ENCODE measurements at places on chromosomes 6 and 20.

DNA sequence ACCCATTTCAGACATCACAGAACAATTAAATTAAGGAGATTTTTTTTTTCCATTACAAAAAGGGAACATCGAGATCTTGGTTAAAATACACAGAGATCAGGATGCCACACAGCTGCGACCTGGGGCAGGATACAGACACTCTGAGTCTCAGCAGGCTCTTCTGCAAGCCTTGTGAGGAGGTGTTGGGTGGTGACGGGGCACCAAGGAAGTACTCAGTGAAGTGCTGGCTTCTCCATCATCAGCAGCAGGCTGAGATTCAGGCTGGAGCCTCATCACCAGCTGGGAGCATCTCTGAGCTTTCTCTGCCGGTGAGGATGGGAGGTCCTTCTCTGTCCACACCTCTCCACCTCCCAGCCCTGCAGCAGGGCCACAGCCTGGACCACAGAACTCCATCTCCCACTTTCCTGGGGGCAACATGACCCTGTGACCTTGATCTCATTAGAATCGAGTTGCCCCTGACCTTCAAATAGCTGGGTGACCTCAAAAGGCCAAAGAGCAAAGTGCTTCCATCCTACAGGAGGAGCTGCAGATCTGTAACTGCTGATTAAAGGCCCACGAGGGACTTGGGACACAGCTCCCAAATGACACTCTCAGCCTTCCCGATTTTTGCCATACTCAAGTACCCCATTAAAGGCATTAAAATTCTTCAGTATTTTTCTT lies 16.0 kb downstream of the PMEPA1 start:
- DNase-seq = no peak

DNA sequence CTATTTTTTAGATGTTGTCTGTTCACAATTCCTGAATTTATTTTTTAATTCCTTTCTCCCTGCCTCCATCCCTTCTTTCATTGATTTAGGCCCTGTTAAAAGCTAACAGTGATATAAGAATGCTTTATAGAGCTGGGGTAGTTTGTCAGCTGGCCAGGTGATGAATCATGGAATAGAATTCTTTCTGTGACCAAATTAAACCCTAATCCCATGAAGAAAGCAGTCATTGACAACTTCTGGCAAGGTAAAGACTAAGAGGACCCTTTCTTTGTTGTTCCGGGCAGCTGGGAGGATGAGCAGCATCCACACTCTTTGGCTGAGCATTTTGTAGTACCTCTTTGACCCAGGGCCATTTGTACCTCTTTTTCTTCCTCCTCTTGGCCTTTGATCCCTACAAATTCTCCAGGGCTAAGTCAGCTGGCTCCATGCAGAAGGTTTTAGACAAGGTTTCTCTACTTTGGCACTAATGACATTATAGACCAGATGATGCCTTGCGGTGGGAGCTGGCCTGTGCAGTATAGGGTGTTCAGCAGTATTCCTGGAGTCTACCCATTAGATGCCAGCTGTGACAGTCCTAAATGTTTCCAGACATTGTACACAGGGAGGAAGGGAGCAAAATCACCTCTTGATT lies 102.9 kb downstream of the SLX4IP start:
- no peak for DNase-seq

- DNase-seq = no peak
Observed at GRCh38 chr6:273551-274058, 18.7 kb upstream of the DUSP22 start.

DNA sequence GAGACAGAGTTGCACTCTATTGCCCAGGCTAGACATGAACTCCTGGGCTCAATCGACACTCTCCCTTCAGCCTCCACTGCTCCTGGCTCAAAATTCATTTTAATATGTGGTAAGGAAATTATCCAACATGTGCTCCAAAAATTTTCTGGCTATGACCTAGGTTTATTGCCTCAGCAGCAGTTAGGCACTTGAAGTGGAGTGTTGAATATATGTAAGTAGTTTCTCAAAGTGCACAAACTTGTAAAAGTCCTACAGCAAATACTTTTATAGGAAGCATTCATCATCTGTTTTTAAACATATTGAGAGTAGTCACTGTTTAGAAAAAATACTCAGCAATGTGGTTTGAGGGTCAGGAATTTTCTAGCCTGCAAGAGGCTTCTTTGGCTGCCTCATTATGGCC lies 13.2 kb downstream of the FILIP1 start:
- DNase-seq = no peak

GRCh38 chr20:8339349-8339748 lies 207.3 kb downstream of the PLCB1 start:
- DNase-seq = no peak

- DNase-seq = no peak
Observed at GRCh38 chr20:16260911-16261310, 312.3 kb downstream of the KIF16B start.
